IMR-90 (cell line): ENCODE measurements at places on chromosomes 6 and 20.
A peak's percentile ranks its signal among the peaks of the same experiment; 100 is the strongest.

GRCh38 chr6:93420163-93420795, 920 bp upstream of the EPHA7 start:
- no peak for DNase-seq

GRCh38 chr20:1473246-1474220, 6.9 kb upstream of the NSFL1C start:
- DNase-seq: no peak

- peak; percentile 58 for DNase-seq
Measured at GRCh38 chr6:133814238-133814637, 74.7 kb upstream of the TCF21 start.

DNA sequence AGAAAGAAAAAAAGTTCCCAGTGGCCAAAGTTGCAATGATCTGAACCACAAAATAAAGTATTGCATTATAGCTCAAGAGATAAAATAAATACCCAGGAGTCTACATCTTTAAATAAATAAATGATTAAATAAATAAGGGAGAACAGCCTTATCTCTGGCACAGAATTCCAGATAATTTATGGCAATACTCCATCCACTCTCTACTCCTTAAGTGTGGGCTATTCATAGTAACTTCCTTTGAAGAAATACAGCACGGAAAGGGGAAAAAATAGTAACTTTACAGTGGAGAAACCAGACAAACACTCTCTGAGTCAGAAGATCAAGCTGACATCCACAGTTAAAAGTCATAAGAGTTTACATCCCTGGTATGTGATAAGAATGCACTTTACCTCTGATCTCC, 11.6 kb downstream of the AURKA start:
- peak; percentile 88 for DNase-seq

DNA sequence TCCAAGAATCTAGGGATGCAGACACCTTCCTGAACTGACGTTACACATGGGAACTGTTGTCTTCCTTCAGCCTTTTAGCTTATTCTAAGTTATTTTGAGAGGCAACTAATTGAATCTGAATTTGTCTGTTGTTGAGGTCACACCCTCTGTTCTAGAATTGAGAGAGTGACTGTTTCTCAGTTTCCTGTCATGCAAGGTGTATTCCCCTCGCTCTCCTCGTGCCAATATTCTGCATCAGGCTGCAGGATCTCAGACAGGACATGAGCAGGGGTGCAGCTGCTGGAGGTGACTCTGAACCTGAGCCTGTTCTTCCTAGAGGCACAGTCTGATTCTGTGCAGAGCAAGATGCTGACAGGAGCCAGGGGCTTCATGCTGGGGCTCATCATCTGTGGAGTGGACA, 52.5 kb downstream of the HLA-DPB1 start:
- DNase-seq: no peak

DNA sequence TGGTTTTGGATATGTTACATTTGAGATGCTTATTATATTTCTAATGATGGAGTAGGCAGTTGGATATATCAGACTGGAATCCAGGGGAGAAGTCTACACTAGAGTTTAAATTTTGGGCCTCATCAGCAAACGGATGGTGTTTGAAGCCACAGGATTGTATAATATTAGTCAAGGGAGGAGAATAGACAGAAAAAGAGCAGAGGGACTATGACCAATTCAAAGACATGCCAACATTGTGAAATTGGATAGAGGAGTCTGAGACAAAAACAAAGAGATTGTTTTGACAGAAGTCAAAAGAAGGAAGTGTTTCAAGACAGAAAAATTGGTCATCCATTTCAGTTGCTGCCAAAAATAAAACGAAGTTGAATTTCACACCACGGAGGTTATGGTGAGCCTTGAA, 66.5 kb downstream of the NOX3 start:
- DNase-seq: peak; percentile 43

- DNase-seq: peak; percentile 74
Measured at GRCh38 chr6:97240222-97240621, 42.8 kb downstream of the MMS22L start.

DNA sequence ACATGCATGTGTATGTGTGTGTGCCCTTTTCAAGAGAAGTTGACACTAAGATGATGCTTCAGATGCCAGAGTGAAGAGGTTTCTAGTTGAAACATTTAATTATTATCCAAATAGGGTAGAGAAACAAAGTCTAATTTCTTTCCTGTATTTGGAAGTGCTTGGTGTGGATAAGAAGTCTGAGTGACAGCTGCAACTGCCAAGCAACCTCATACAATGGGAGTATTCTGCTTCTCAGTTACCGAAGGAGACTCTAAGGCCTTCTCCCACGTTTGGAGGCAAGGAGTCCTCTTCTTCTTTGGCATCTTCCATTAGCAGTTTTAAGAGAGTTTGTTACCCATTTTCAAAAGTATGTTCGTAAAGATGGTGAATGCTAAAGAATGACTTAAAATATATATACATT, 82.4 kb downstream of the HDGFL1 start:
- no peak for DNase-seq

DNA sequence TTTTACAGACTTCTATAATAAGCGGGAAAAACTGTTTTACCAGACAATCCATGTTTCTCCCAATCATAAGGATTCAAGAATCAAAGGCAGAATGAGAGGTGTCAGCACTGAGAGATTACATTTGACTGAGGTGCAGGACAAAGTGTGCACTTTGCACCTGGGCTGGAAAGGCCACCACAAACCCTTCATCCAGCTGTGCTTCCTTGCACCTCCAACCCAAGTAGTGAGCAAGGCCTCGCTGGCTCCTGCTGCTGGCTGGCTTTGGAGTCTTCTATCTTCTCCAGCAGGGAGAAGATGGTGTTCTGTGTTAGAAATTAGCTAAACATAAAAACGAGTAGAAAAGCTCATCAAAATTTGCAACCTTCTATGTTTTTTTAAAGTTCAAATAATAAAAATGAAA, 77.7 kb downstream of the CHD6 start:
- no peak for DNase-seq

DNA sequence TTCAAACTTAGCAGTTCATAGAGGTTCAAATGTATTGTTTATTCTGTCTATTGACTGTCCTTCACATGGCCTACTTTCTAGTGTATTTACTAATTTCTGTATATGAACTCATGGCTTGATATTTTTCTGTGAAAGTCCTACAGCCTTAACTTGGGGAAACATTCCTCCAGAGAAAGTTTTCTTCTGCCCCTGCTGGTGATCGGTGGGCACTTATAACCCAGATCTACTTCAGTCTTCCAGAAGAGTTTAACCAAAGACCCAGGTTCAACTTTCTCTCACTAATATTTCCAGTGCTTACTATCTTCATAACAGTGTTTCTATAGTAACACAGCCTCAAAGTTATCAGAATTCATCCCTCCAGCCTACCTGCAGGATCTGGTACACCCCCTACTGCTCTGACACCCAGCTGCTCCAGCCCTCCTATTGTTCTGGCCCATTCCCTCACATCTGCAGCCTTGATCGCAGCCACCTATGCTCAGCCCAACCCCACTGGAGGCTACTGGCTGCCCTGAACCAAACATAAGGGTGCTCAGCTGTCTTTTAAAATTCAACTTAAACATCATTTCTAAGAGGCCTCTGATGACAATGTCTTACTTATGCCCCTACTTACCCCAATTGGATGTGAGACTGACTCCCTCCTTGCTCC, 72.3 kb downstream of the TBX18 start:
- DNase-seq: no peak

GRCh38 chr6:131122516-131122915, 12.8 kb upstream of the AKAP7 start:
- DNase-seq: no peak

DNA sequence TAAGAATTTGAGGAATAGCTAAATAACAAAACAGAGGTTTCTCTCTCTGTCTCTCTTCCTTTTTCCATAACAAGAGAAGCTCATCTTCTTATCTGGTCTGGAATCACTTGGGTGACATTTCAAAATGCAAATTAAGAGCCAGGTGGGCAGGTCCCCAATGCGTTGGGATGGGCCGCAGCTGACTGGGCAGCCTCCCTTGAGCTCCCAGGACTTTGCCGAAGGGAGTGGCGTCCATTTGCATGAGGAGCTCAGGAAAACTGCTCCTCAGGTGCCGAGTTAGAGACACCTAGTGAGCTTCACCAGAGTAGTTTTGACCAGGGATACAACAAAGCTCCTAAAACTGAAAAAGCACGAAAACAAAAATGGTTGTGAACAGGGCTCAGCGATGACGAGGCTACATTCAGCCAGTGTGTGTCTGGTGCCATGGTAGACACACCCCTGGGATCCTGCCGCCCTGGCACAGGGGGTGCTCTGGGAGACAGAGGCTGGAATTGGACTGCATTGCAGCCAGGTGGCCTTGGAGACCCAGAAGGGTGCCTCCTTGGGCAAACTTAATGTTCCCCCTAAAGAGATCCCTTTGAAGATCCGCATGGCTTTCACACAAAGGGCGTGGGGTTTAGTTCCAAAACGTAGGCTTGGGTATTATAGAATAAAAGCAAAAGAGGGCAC, 13.5 kb upstream of the SERPINB6 start:
- no peak for DNase-seq

- DNase-seq: peak; percentile 45
Measured at GRCh38 chr6:38460186-38460585, 179.5 kb downstream of the BTBD9 start.

DNA sequence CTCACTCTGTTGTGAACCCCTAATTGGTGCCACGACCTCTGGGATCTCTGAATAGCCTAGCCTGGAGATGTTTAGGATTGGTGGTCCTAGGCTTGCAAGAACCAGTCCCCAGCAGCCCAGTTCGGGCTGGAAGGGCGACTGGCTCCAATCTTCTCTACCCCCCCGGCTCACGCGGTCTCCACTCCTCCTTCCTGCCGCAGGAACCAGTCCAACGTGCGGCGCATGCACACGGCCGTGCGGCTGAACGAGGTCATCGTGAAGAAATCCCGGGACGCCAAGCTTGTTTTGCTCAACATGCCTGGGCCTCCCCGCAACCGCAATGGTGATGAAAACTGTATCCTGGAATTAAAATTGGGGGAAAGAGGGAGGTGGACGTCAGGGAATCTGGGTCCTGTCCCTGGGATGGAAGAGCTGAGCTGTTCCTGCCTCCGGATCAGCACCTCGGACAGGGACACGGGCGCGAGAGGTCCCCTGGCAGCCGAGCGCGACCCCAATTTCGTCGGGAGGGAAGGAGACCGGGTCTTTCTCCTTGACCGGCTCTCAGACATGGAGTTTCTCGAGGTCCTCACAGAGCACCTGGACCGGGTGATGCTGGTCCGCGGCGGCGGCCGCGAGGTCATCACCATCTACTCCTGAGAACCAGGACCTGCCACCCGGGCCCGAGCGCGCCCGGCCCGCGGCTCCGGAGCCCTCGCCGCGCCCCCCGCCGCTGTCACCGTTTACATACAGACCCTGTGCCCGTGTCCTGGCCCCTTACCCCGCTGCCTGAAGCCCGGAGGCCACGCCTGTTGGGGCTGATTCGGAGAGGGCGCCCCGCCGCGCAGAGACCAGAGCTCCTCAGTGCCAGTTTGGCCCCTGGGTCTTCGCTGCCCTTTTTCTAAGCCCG, 28.2 kb downstream of the SLC12A5 start:
- DNase-seq: peak; percentile 42

- no peak for DNase-seq
Measured at GRCh38 chr20:19851861-19852260, 93.8 kb downstream of the RIN2 start.

- DNase-seq: no peak
Measured at GRCh38 chr6:7685276-7685675, 40.6 kb upstream of the BMP6 start.

GRCh38 chr6:12110523-12111362, 98.6 kb downstream of the HIVEP1 start:
- no peak for DNase-seq

- DNase-seq: no peak
Measured at GRCh38 chr6:129510950-129511349, 199.0 kb downstream of the ARHGAP18 start.

DNA sequence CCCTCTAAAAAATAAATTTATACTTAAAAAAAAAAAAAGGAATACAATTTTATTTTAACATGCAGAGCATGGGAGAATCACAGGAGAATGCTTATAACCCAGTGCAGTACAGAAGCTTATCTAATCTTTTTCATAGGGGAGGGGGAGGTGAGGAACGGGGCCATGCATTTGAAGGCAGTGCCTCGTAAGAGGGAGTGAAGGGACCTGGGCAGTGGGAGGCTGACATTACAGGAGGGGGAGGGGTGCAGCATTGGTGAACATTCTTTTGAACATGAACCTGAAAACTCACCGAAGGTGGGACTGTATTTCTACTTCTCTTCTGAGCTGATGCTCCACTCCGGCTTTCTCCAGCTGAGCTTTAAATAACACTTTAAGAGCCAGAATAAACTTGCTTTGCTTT, 9.3 kb downstream of the AURKA start:
- DNase-seq: no peak

DNA sequence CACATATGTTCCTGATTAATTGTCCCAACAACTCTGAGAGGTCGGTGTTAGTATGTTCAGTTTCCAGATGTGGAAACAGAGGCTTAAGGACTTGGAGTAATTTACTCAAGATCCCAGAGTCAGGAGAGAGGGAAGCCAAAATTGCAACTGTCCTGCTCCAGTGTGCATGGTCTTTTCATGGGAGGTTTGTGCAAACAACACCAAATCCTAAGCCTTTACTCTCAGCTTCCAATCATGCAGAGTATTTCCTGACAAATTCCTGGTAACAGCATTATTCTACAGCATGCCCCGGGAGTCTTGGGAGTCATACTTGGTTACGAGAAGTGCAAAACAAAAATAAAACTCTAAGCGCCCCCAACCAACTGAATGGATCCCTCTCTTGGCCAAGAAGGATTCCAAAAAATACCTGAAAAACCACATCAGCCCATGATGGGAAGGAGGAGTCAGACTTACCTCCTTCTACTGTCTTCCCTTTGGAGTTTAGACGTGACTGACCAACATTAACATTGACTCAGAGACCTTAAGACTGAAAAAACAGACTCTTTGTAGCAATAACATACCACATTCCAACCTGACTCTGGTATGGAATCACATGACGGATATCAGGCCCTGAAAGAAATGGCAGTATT, 30.8 kb upstream of the PPP1R3G start:
- DNase-seq: peak; percentile 66

GRCh38 chr20:20970841-20971240, 135.3 kb downstream of the LINC00237 start:
- DNase-seq: no peak

DNA sequence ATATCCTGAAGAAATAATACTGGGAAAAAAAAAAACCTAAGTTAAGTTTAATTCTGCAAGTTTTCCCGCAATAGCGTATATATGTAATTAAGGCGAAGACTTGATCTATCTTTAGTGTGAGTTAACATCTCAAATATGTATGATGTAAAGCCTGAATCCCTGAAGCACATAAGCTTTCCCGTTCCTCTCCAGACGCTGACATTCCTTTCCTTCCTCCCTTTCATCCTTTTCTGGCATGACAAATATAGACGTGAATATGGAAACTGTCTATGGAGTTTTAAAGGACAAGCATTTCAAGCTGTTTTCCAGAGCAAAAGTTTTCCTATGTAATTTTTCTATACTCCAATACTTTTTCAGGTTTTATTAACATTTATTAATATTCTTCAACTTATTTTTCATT, 637.0 kb downstream of the COL12A1 start:
- peak; percentile 68 for DNase-seq
